Aorta (tissue), 5 donors: ENCODE measurements at places on chromosomes 5 and 9. TPM values are rescaled to one million over a fixed set of nuclear protein-coding genes. Genes with fewer than 3 reads are reported as not detected.

Gene MAMDC2
- 6.5 TPM for polyA plus RNA-seq

Gene CSF1R
- polyA plus RNA-seq, result 3.4 TPM

DNA sequence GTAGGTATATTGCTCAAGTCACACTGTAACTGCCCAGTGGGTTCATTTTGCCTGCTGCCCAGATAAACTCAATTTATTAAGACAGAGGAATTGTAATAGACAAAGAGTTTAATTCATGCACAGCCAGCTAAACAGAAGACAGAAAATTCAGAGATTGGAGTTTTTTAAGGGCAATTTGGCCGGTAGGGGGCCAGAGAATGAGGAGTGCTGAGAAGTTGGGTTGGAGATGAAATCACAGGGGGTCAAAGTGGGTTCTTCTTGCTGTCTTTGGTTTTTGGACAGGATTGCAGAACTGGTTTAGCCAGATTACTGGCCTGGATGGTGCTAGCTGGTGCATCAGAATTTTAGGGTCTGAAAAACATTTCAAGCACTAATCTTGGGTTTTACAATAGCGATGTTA lies 20.7 kb upstream of the IL33 start:
- no peaks in the 10 kb centered on the region for H3K36me3 ChIP-seq
- no peak overlapping the region for H3K4me3 ChIP-seq
- H3K27ac ChIP-seq, result no peak overlapping the region
- no peaks in the 10 kb centered on the region for H3K4me1 ChIP-seq
- H3K27me3 ChIP-seq, result no peaks in the 10 kb centered on the region
- DNase-seq, result no peak

DNA sequence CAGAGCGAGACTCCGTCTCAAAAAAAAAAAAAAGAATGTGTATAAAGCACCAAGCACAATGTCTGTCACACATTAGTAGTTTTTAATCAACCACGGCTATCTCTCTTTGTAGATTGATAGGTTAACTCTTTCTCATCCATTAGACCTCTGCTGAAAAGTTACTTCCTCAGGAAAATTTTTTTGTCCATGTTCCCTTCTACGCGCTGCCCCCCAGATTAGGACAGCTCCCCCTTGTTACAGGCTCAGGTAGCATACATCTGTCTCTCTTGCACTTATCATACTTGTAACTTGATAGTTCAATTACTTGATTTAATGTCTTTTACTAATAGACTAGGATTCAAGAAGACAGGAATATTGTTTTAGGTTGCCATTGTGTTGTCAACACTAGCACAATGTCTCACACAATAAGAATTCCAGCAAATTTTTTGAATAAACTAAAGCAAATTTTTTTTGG lies 1.5 kb downstream of the SPDL1 start:
- H3K27me3 ChIP-seq, result no peaks in the 10 kb centered on the region
- H3K36me3 ChIP-seq, result peaks cover 2% of the 10 kb centered on the region
- no peak for DNase-seq
- H3K4me1 ChIP-seq, result peaks cover 4% of the 10 kb centered on the region

DNA sequence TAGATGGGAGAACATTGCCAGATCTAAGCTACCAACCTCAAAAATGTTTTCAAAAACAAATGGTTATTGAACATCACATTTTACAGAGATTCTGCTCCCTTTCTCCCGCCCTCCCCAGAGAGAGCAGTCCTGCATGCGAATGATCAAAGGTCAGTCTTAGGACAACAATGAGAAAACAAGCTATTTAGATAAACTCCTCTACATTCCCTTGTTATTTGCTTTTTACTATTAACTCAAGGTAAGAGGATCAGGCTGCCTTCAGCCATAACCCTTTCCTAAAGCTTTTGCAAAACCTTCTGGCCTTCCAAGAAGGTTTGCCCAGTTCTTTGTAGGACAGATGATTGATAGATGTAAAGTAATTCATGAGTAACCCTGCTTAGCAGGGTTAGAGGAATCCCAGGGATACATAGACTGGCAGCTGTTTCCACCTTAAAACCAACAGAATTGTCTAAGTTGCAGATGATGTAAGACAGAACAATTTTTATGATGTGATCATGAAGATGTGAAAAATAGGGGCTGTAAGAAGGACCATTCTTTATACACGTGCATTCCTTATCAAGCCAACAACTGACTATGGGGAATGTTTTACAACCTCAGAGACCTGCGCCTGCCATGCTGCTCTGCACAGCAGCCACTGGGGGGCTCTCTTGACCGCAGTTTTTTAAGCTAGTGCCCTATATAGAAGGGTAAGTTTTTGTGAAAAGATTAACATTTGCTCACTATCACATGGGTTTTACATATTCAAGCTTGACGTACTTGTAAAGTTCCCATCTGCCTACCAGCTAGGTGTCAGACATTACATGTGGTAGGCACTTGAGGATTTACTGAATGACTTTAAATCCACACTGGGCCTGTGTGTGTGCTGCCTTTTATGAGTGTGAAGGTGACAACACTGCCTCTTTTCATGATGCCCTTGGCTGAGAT lies 2.3 kb upstream of the ZNF782 start:
- no peaks in the 10 kb centered on the region for H3K36me3 ChIP-seq
- no peak overlapping the region for H3K4me3 ChIP-seq
- H3K27ac ChIP-seq, result no peak overlapping the region
- no peaks in the 10 kb centered on the region for H3K4me1 ChIP-seq

DNA sequence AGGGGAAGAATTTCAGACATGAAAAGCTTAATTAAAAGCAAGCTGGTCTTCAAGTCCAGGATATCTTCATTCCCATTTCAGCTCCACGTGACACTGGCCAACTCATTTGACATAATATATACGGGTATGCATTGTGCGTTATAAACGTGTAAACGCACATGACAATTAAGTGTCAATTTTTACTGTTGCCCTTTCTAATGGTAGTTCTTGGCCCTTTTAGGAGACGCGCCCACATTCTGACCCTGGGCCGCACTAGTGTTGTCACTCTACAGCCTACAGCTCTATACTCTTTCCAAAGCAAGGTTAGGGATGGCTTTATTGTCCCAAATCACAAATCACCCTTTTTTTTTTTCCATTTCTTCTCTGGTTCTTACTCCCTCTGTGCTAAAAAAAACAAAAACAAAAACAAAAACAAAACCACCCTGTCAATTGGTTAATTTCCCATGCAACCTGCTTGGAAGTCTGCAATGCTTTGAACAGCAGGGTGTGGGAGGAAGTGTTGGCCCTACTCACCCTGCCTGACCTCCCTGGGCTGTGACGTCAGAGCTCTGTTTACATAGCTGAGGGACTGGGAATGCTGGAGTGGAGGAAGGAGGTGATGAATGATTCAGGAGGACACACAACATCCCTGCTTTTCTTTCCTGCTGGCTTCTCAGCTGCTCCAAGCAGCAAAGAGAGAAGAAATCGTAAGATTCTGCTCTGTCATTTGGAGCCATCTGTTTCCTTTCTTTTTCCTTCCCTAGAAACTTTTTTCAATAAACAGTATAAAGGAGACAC lies 19.3 kb downstream of the RFK start:
- no peaks in the 10 kb centered on the region for H3K36me3 ChIP-seq
- no peak overlapping the region for H3K27ac ChIP-seq
- H3K4me3 ChIP-seq, result no peak overlapping the region

DNA sequence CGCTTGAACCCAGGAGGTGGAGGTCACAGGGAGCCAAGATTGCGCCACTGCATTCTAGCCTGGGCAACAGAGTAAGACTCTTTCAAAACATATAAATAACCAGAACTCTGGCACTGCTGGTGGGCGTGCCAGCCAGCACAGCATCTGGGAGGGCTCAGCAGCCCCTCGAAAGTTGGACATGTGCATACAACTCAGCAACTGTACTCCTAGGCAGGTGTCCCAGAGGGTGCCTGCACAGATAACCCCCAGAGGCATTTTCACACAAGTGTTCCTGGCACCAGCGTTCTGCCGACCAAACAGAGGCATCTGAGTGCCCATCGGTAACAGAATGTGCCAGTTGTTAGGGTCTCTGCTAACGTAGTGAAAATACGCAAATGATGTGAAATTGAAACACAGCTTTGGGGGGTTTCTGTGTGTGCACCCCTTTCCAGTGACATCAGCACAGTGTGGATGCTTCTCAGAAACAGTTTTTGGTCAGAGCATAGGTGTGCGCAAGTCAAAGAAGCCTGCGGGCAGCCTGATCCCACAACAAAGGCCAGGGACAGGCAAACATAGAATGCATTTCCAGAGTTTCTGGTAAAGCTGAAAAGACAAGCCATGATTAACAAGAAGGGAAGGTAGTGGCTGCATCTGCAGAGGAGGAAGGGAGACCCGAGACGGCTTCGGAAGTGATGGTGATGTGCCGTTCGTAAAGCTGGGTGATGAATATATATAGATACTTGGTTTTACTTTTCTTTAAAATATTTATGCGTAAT lies 190.2 kb downstream of the CACNA1B start:
- no peak overlapping the region for H3K27ac ChIP-seq
- no peak overlapping the region for H3K4me3 ChIP-seq
- no peaks in the 10 kb centered on the region for H3K4me1 ChIP-seq
